MCF 10A (cell line): ENCODE measurements at places on chromosomes 7 and 10.

GRCh38 chr7:50838675-50839377 is 56.1 kb upstream of the GRB10 start:
- H3K27ac ChIP-seq = peak overlapping the region; percentile 17
- no peaks in the 10 kb centered on the region for H3K27me3 ChIP-seq
- DNase-seq = peak; percentile 81
- no peak overlapping the region for H3K4me3 ChIP-seq
- no peaks in the 10 kb centered on the region for H3K36me3 ChIP-seq

- peak; percentile 72 for DNase-seq
- H3K4me1 ChIP-seq = peaks cover 19% of the 10 kb centered on the region
- H3K27me3 ChIP-seq = no peaks in the 10 kb centered on the region
- H3K36me3 ChIP-seq = peaks cover 6% of the 10 kb centered on the region
- no peak overlapping the region for H3K27ac ChIP-seq
These were observed 14.5 kb downstream of the ANKIB1 start for GRCh38 chr7:92260248-92260781.

DNA sequence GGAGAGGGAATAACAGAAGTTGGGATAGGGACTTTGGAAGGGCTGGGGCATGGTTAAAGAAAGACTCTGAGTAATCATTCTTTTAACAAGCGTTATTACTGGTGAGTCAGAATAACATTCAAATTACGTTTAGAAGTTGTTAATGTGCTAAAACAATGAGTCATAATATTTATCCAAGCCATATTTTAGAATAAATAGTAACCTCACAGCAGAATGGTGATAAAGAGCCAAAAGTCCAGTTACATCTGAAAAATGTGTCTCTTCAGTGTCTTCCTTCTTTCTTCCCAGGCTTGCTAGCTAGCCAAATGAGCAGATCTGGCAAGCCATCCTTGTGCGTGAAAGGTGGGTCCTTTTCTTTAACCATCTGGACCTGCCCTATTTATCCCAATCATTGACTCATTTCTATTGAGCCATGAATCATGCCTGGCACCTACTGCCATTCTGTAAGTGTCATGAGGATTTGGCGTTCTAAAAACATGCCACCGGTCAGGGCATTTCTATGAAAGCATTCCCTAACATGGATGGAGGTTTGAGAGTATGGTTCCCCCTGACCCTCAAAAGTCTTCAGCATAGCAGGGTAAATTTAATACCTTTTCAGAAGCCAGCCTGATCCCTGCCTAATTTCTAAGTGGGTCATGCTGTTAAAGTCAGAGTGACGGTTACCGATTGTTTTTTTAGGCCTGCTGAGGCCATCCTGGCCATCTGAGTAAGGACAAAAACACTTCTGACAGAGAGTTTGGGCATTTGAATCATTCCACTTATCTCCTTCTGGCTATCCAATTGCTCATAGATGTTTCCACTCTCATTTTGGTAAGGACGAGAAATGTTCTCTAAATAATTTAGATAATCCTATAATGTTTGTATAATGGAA is 26.9 kb downstream of the MYPN start:
- peak overlapping the region; percentile 2 for H3K4me3 ChIP-seq
- no peaks in the 10 kb centered on the region for H3K27me3 ChIP-seq
- H3K36me3 ChIP-seq = peaks cover 7% of the 10 kb centered on the region
- peak overlapping the region; percentile 54 for H3K27ac ChIP-seq
- peak; percentile 83 for DNase-seq

- H3K4me1 ChIP-seq = peaks cover 28% of the 10 kb centered on the region
- no peaks in the 10 kb centered on the region for H3K27me3 ChIP-seq
- H3K27ac ChIP-seq = peak overlapping the region; percentile 95
- no peak for DNase-seq
- peak overlapping the region; percentile 94 for H3K4me3 ChIP-seq
These were observed 573 bp upstream of the POT1 start for GRCh38 chr7:124930173-124930623.
